ENCODE measurements at places on chromosomes 3 and 15.

DNA sequence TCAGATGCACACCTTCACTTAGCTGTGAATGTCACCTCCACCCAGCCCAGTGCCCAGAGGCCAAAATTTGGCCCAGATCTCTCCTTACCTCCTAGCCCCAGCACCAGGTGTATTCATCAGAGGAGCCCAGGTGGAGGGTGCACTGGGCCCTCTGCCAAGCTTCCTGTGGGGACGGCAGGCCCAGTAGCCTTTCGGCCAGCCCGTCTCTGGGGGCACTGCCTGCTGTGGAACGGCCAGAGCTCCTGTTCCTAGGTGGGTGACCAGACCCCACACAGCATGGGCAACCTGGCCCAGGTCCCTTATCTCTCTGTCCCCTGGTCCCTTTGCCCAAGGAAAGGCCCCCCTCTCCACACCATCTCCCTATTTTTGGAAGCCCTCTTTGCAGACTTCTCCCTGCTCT is 67.8 kb downstream of the AAGAB start:
- DNase-seq = no peak

DNA sequence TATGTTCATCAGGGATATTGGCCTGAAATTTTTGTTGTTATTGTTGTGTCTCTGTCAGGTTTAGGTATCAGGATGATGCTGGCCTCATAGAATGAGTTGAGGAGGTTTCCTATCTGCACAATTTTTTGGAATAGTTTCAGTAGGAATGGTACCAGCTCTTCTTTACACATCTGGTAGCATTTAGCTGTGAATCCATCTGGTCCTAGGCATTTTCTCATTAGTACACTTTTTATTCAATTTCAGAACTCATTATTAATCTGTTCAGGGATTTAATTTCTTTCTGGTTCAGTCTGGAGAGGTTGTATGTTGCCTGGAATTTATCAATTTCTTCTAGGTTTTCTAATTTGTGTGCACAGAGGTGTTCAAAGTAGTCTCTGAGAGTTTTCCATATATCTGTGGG is 57.0 kb downstream of the STRIT1 start:
- no peak for DNase-seq

GRCh38 chr3:156751461-156752025 is 74.6 kb upstream of the LEKR1 start:
- no peak for DNase-seq

DNA sequence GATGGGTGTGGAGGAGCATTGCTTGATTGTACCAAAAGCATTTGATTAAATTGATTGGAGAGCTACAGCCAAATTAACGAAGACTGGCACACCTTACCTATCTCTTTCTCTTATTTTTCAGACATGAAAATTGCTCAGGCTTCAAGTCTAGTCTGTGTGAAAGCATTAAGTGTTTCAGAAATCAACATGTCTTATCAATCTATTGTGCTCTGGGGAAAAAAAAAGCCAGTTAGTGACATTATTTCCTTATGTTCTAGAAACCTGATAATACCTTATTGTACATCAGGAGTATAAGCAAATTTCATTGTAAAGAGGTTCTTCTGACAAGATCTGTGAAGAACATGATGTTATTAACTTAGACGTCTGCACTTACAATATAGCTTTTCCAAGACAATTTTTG is 465.2 kb downstream of the IL5RA start:
- no peak for DNase-seq

- no peak for DNase-seq
Observed at GRCh38 chr15:58697220-58697619, 52.3 kb downstream of the ADAM10 start.

- no peak for DNase-seq
Observed at GRCh38 chr3:65604863-65605526, 433.7 kb downstream of the MAGI1 start.

DNA sequence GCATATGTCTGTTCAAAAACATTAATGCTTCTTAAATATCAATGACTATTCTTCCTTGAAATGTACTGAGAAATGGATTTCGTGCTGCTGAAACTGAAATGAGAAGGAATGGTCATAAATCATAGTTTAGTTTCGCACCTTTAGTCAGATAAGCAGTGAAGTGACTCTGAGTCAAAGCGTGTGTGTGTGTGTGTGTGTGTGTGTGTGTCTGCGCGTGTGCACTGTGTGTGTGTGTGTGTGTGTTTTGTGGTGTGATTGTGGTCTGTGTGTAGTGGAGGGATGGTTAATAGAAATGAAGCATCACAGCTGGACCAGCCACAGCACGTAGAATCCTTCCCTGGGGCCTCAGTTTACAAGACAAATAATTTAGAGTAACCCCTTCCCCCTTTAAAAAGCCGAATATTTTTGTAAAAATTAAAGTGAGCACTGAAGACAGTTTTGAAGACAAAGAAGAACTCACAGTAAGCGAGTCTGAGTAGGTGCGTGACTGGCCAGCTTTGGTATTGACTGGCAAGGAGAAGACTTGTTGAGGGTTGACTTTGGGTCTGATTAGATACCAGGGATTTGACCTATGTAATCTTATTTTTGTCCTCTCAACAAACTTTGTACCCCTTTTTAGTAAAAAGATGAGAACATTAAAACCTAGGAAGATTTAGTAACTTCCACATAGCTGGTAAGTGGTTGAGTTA is 202.0 kb upstream of the IL12A start:
- no peak for DNase-seq

DNA sequence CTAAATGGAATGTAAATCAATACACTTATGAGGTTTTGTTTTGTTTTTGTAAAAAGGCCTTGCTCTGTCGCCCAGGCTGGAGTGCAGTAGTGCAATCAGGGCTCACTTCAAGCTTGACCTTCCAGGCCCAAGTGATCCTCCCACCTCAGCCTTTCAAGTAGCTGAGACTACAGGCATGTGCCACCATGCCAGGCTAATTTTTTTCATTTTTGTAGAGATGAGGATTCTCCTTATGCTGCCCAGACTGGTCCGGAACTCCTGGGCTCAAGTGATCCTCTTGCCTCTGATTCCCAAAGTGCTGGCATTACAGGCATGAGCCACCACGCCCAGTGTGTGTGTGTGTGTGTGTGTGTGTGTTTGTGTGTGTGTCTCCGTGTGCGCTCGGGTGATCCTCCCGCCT is 1.3 kb upstream of the TRIP4 start:
- DNase-seq = no peak

DNA sequence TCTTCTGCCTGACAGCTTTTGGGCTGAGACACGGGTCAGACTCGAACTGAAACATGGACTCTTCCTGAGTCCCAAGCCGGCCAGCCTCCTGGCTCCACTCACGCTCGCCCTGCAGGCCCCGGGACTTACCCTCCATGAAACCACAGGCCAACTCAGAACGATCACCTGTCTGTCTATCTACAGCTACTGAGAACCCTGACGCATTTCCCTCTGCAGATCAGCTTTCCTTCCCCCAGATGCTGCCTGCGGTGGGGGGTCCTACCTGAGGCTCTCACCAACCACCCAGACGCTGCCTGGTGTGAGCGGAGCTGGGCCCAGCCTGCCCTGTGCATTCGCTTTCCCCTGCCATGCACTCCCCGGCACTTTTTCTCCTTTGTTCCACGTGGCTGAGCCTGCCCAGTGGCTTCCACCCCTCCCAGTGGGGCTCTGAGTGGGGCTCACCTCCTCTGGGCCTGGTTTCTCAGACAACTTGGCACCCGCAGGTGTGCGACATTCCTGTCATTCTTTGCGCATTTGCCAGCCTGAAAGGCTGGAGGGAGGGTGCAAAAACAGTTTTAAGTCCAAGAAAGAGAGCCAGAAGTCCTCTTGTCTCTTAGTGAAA is 60.2 kb downstream of the PLXNA1 start:
- DNase-seq = no peak

GRCh38 chr3:57746156-57747010 is 9.7 kb upstream of the SLMAP start:
- no peak for DNase-seq

DNA sequence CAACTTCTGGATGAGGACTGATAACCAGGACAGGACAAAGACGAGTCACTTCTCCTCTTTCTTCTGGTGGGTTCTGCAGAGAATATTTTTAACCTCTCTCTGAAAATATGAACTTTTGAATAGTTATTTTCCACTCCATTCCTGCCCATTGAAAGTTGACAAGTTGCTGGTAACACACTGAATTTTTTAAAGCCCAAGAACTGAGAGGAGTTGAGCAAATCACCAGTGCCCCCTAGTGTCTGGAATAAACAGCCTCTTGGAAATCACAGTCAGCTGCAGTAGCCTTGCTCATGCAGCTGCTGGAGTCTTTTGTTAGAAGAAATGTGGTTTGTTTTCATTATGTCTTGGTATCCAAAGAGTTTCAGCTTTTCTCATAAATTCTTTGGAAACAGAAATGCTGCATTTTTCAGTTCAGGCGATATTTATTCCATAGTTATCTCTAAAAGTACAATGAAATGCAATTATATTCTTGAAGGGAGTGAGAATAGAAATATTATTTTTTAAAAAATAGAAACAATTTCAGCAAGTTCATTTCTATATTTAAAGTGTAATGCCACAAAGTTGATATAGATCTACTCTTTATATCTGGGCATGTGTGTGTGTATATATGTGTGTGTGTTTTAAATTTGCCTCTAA is 741.0 kb upstream of the CBLB start:
- DNase-seq = no peak

DNA sequence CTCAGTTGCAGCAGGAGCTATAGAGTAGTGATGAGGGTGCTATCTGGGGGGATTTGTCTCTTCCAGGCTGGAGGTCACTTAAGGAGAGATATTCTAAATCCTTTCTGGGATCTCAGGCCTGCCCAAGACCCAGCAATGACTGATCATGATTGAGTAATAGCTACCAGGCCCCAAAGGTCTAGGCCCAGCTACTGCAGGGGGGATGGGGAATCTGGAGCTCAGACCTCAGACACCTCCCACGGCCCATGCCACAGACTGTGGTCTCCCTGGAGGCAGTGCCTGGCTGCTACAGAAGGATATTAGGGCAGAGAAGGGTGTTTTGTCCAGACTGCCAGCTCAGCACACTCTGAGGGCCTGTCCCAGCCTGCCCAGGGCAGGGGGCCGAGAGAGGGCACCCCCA is 6.9 kb downstream of the SLC38A3 start:
- no peak for DNase-seq

- DNase-seq = no peak
Observed at GRCh38 chr15:85941186-85941855, 138.3 kb upstream of the AGBL1 start.

GRCh38 chr3:113265231-113265630 is 53.9 kb downstream of the BOC start:
- DNase-seq = no peak

GRCh38 chr15:33086500-33087121 is 107.9 kb downstream of the FMN1 start:
- DNase-seq = no peak

DNA sequence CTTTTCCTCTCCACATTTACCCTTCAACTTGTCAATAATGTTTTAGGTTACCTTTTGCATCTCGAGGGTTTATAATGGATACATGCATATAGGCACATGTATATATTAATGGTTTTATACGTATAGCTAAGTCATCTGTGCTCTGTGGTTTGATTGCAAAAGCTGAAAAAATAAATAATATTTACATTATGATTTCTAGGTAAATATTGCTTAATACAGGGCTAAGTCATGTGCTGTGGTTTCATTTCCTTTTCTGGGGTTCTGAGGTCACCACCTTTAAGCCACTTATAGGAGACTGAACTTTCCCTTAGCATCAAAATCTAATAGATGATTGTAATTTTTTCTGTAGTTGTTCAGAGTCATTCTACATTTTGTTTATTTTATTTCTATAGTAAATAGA is 33.1 kb downstream of the LPP start:
- no peak for DNase-seq

DNA sequence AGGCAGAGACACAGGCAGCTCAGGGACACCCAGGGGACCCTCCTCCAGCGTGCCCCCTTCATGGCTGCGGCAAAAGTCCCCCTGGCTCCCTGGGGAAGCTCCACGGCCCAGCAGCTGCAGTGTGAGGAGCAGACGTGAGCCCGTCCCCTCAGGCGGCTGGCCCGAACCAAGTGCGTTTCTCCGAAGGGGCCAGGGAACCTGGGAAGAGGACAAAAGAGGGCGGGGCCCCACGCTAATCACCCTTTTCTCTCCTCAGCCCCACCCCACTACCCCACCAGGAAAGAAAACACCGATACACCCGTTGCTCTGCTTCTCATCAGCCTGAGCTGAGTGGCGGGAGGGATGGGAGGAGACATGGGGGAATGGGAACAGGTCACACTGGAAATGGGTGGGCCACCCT is at the start of gene MUC4:
Gene MUC4 (minus strand): TSS at position 174 of the 400 bp plus-strand sequence. CDS start 112 bp downstream, at position 62.
- no peak for DNase-seq

DNA sequence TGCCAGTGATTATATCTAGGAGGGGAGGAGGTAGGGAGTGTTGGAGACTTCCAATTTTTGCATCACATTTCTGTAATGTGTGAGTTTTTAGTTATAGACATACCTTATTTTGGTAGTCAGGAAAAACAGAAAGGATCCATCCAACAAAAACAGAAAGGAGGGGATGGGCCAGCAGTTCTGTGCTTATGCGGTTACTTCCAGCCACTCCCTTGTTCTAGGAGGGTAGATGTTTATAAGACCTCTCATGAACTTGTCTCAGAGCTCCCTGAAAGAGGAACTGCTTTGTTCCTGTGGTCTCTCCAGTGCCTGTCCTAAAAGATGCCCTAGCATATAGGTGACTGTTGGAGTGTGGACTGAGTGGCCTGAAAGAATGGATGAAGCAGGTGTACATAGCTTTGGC is 323.3 kb downstream of the CACNA2D3 start:
- DNase-seq = no peak

GRCh38 chr3:181086011-181086410 is 96.5 kb upstream of the DNAJC19 start:
- no peak for DNase-seq

DNA sequence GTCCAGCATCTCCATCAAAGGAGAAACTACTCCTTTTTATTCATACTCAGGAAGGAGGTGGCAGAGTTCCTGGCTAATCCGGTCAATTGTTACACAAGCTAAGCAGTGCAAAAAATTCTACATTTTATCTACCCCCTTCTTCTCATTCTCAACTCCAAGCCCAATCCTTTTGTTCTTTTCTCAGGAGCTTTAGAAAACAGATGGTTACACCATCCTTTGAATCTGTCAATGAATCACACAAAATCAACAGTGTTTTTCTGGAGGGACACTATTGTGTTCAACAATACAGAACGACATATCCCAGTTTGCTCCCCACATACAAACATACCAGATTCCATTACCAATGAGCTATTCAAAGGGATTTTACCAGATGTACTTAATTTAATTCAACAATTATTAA is 362.1 kb downstream of the MAGI1 start:
- DNase-seq = no peak

- no peak for DNase-seq
Observed at GRCh38 chr3:13519006-13519791, 29.7 kb upstream of the FBLN2 start.

DNA sequence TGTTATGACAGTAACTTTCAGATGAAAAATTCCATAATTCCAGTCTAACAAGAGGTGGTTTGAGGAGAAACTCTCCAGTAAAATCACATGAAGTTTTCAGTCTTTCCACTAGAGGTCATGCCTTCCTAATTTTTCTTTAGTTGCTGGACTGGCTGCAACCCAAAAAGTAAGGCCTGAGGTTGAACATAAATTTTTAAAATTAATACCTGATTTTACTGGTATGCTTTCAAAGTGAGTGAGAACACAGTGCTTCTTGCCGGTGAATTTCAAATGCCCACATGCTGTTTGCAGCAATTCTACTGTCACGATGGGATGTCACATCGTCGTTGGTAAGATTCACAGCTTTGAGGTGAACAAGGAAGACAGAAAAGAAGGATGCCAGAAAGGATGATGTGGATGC is 89.0 kb upstream of the FGF12 start:
- DNase-seq = no peak
